ENCODE measurements at places on chromosomes 4 and X.
A peak's percentile ranks its signal among the peaks of the same experiment; 100 is the strongest.

DNA sequence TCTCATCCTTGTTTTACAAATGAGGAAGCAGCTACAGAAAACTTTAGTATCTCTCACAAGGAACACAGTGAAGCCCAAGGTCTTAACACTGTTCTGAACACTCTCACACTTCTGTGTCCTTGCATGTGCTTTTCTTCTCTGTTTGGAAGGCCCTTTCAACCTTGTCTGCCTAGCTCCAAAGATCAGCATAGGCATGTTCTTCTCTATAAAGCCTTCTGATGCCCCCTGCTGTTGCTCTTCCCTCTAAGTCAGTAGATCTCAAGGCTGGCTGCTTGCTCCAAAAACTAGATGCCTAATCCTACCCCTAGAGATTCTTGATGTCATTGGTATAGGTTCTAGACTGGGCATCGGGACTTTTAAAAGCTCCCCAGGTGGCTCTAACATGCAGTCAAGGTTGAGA is 5.9 kb downstream of the APOO start:
- no peak for DNase-seq

DNA sequence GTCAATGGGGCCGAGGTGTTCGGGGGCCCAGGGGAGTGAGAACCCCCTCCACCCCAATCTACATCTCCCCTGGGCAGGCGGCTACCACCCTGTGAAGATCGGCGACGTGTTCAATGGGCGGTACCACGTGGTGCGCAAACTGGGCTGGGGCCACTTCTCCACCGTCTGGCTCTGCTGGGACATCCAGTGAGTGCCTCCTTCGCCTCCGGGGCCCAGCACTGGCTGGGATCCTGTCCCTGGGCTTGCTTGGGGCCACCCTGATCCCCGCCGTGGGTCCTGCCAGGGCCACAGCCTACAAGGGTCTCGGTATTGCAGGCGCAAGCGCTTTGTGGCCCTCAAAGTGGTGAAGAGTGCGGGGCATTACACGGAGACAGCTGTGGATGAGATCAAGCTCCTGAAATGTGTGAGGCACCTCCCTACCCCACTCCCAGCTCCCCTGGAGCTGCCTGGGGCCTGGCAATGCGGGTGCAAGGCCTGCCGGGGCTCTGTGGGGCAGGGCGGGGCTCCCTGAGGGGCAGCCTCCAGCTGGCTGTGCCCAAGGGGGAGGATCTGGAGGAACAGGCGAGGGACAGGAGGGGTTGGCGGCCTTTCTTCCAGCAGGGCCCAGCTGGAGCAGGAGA is 697 bp downstream of the SRPK3 start:
- no peak for DNase-seq

GRCh38 chr4:140944572-140944971 is 188.4 kb upstream of the TBC1D9 start:
- DNase-seq, result no peak

DNA sequence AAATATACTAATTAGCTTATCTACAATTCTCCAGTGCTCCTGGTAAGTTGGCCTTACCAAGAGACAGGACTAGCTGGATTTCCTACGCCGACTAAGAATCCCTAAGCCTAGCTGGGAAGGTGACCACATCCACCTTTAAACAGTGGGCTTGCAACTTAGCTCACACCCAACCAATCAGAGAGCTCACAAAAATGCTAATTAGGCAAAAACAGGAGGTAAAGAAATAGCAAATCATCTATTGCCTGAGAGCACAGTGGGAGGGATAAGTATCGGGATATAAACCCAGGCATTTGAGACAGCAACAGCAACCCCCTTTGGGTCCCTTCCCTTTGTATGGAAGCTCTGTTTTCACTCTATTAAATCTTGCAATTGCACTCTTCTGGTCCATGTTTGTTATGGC is 1025.0 kb downstream of the RAB28 start:
- no peak for DNase-seq

GRCh38 chrX:107880054-107880610 is 54.5 kb downstream of the MID2 start:
- no peak for DNase-seq

- DNase-seq, result no peak
Observed at GRCh38 chrX:55342533-55343501, 78.1 kb upstream of the PAGE3 start.

GRCh38 chr4:84568496-84568895 is 14.4 kb upstream of the CDS1 start:
- DNase-seq, result no peak

DNA sequence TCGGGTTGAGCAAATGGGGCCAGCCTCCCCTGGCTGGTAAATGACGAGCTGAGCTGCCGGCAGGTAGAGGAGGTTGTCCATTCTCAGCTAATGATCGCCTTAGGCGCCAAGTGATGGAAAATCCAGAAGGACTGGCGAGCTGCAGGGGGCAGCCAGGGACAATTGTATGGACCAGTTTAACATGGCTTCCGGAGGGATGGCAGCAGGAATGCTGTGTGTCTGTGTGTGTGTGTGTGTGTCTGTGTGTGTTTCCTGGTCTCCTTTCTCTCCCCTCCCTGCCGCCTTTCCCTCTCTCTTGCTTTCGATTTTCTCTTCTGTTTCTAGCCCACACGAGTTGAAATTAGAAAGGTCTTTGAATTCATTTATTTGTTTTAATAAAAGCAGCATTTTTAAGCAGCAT is 45.2 kb upstream of the BCOR start:
- DNase-seq, result no peak

DNA sequence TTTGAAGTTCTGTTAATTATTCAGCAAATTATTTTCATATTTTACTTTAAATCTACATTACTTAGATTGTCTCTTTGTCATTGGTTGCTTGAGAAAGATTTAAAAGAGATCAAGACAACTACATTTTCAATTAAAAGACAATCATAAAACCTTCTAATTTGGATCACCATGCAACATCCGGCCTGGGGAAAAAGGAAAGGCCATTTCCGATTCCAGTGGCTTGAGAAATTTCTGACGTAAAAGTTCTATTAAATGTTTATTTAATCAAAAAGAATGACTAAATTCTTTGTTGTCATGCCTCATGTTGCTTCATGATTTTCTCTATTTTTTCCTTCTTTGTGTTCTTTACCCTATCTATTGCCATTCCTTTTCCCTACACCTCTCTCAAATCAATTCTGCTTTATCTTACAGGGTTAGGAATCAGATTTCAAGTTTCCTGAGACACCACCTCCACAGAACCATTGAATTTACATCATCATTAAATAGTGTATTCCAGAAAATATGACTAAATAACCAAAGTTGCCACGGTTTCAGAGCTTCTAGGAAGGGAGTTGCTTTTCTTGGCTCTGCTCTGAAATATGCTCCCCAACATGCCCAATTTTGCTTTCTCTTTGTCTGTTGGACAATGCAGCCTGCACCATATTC is 124.6 kb upstream of the ACSL4 start:
- DNase-seq, result no peak

- no peak for DNase-seq
Observed at GRCh38 chr4:145912376-145912775, 26.2 kb downstream of the ZNF827 start.

GRCh38 chr4:169909479-169909878 is 116.7 kb downstream of the MFAP3L start:
- DNase-seq, result no peak

GRCh38 chrX:132775263-132775823 is 183.1 kb downstream of the HS6ST2 start:
- no peak for DNase-seq

DNA sequence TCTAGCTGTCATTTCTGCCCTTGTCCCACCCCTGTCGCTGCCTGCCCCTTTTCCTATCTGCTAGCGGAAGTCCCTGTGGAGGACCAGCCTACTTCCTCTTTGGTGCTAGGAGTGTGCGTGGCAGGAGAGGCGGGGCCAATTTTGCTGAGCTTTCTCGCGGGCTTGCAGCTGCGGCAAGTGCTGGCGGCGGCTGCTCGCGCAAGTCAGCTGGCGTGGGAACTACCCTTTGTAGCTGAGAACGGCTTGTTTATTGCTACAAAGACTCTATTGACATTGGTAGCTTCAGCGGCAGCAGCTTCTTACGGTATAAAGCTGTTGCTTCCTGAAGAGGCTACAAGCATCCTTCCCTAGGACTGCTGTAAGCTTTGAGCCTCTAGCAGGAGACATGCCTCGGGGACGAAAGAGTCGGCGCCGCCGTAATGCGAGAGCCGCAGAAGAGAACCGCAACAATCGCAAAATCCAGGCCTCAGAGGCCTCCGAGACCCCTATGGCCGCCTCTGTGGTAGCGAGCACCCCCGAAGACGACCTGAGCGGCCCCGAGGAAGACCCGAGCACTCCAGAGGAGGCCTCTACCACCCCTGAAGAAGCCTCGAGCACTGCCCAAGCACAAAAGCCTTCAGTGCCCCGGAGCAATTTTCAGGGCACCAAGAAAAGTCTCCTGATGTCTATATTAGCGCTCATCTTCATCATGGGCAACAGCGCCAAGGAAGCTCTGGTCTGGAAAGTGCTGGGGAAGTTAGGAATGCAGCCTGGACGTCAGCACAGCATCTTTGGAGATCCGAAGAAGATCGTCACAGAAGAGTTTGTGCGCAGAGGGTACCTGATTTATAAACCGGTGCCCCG is at the start of gene MAGEH1:
Gene MAGEH1, plus strand, starts transcription at position 138 of the 843 bp plus-strand sequence. Its CDS starts 248 bp downstream, at position 386.
- DNase-seq, result peak; percentile 32

DNA sequence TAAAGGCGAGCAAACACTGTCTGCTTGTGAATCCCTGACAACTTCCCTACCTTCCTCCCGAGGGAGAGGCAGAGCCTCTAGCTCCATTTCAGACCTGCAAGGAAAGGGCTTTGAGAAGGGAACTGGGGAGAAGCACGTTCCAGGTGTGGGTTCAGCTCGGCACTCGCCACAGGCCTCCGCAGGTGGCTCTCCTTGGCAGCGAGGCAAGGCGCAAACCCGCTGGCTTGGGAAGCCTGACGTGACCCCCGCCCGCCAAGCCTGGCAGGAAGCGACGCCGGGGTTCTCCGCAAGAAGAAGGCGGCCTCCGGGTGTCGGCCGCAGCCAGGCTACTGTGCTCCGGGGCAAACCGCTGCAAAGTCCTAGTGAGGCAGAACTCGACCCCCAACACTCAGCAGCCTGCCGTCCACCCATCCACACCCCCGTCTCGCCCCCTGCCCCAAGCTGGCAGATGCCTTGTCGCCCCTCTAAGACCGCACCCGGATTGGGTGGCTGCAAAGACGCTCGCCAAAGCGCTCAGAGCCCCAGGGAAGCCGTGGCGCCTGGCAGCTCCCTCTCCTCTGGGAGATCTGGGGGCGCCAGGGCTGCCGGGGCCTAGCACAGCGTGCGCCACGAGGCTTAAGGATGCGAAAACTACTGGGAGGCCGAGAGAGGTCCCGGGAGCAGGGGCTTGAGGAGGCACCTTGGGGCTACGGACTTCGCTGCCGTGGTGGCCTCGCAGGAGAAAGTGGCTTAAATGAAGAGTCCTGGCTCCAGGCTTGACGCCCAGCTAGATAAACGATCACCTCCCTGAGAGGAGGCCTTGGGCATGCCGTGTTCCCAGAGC is 21.8 kb downstream of the NKX3-2 start:
- no peak for DNase-seq

DNA sequence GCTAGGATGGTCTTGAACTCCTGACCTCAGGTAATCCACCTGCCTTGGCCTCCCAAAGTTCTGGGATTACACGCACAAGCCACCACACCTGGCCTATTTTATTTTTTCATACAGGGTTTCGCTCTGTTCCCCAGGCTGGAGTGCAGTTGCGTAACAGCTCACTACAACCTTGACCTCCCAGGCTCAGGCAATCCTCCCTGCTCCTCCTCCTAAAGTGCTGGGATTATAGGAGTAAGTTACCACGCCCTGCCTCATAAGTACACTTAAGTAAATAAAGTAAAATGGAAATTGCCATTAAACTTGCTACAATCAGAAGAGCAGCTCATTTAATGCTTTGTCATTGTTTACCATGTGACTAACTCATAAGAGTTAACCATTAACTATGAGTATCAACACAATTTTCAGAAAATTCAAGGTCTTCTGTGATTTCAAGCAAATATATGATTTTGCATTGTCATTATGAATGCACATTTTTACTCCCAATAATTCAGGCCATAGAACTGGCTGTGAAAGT is 12.3 kb downstream of the UGDH start:
- no peak for DNase-seq

GRCh38 chr4:152784490-152785350 is 5.0 kb downstream of the ARFIP1 start:
- no peak for DNase-seq

- DNase-seq, result no peak
Observed at GRCh38 chrX:150198776-150199175, 164.3 kb upstream of the MAMLD1 start.

DNA sequence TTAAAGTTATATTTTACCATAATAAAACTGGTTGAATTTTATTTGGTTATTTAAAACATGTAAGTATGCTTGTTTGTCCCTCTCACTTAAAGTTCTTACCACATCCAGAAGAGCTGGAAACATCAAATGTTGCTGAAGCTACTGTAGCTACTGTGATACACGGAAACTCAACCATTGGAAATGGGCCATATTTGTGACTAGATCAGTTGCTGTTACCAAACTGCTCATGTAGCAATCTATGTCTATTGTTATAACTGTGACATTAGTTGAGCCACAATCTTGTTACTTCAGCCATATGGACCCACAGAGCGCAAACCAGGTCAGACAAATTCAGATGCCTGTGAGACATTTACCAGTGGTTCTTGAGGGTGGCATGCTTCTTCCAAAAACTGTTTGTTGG is 41.6 kb downstream of the NDNF start:
- DNase-seq, result no peak

DNA sequence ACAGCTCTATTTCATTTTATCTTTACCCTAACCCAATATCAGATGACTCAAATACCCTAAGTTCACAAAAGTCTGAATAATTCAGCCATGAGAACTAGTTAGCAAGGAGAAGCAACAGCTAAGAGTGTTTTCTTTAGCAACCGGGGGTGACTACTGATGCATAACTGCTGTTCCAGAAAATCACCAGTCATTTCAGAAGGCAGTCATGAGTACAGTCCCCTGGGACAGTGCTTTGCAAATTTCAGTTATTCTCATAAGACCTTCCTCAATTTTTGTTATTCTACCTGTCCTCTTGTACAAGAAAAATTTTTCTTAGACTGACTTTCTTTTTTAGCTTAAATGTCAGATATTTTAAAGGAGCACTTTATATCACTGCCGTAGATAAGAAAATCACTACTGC is 16.4 kb downstream of the BANK1 start:
- DNase-seq, result no peak

DNA sequence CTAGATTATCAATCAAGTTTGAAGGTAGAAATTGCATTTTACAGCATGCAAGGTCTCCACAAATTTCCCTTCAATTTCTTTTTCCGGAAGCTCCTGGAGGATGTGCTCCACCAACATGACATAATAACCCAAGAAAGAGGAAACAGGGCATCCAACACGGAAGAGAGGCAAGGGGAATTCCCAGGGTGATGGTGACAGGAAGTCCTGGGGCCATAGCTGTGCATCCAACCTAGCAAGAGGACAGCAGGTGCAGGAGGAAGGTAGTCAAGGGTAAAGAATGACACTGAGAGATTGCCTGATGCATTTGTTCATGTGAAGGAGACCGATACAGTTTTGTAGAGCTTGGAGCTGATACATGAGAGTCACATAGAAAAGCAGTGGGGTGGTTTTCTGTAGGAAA is 115.7 kb upstream of the LSM6 start:
- DNase-seq, result no peak

GRCh38 chr4:84529169-84529751 is 30.2 kb upstream of the NKX6-1 start:
- DNase-seq, result no peak
